ENCODE measurements at places on chromosomes 12 and 14. TPM values are rescaled to one million over a fixed set of nuclear protein-coding genes. Genes with fewer than 3 reads are reported as not detected.

- no peak for DNase-seq
Measured at GRCh38 chr12:32706335-32707024, 27.4 kb downstream of the DNM1L start.

DNA sequence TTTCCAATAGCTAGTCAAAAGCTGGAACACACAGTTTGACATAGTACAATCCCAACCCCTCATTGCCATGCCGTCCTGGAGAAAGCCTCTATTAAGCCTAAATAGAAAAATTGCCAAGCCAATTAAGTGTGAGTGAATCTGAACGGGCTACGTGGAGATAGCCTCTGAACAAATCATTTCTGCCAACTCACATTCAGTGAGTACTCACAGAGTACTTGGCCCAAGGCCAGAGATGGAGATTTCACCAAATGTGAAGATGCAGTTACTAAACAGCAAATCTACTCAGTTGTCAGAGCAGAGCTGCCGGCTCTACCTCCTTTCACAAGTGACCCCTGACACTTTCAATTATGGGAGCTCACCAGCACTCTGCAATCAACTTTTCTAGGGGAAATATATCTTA lies 350.0 kb downstream of the GALC start:
- peak; percentile 40 for DNase-seq

DNA sequence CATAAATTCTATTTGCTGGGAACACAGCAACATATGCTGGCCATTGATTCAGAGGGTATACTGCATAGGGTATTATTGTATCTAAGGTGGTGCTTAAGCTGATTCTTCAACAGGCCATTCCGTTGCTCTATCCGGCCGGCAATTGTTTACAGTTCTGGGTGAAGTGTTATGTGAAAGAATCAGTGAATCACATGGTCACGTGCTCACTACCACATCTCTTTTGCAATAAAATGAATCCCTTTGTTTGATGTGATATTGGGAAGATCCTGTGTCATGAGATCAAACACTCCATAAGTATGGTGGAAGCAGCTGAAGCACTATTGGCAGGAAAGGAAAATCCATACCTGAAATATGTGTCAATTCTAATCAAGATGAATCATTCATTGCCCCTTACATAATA lies 7.6 kb upstream of the USP15 start:
- peak; percentile 64 for DNase-seq

GRCh38 chr14:97408503-97408902 lies 611.3 kb downstream of the VRK1 start:
- DNase-seq: no peak

GRCh38 chr14:64112867-64113678 lies 181.1 kb downstream of the ESR2 start:
- peak; percentile 91 for DNase-seq

DNA sequence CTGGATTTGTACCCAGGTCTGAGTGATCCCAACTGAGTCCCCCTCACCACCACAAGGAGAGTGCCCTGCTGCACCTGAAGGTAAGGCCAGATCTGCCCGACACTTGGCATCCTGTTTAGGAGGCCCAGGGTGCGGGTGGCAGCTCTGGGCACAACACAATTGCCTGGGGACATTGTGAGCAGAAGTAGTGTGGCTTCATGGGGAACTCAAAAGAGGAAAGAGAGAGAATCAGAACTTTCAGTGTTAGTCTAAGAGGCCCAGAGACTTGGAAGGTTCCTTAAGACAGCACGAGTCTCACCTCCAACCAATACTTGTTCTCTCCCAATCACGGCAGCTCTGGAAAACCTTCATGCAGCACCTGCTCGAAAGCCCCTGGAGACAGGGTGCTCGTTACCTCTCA lies 6.6 kb upstream of the SLC8B1 start:
- DNase-seq: no peak

DNA sequence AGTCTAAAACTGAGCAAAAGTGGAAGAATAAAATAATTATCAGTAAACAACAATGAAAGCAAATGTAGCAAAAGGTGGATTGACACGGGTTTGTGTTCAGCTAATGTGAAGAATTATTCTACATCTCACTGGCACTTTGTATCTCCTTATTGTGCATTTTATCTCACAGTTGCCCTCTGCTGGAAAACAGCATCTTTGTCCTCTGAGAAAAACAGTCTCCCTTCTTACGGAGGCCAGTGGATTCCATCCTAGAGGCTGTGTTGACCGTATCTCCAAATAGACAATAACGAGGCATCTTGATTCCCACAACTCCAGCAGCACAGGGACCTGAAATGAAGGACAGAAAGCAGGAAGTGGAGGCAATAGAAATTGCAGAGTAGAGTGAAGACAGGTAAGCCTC lies 51.3 kb upstream of the PLBD1 start:
- DNase-seq: peak; percentile 48

DNA sequence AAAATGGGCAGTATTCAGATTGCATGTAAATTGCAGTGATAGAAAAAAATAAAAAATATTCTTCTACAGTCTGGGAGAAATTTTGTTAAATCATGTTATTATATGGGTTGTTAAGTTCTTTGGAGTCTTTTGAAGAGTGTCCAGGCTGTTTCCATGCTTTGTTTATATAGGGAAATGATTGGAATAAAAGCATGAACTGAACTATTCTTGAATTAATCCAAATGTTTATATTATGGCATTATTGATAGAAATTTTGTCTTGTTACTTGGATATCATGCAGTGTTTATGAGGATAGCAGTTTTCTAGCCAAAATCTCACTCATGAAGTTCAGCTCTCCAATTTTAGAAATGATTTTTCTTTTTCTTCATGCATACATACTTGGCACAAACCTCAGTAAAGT lies 108.2 kb upstream of the NAV3 start:
- DNase-seq: no peak

GRCh38 chr12:52649066-52649465 lies 2.9 kb downstream of the KRT2 start:
- DNase-seq: no peak

- peak; percentile 21 for DNase-seq
Measured at GRCh38 chr14:81208489-81208888, 12.3 kb downstream of the GTF2A1 start.

Gene SAMD4A
- 60.6 TPM for total RNA-seq

Gene TGFB3
- 1.1 TPM for total RNA-seq

Gene MGAT4C
- not detected for total RNA-seq

Gene MAP4K5
- 45.7 TPM for total RNA-seq

Gene BCL7A
- total RNA-seq: 18.1 TPM

Gene AMDHD1
- total RNA-seq: 0.47 TPM

Gene RFLNA
- total RNA-seq: not detected

Measured in MCF 10A (cell line).